ENCODE measurements at places on chromosomes 3 and 15. TPM values are rescaled to one million over a fixed set of nuclear protein-coding genes. Genes with fewer than 3 reads are reported as not detected.

- DNase-seq: no peak
Observed at GRCh38 chr3:12895391-12896062, 54.2 kb upstream of the RPL32 start.

SAXO2 gene
- 3.6 TPM for total RNA-seq

GRCh38 chr15:85879334-85880163 lies 84.8 kb upstream of the KLHL25 start:
- peak; percentile 96 for DNase-seq

ST8SIA2 gene
- 28.6 TPM for total RNA-seq

CSPG4 gene
- total RNA-seq: 19.6 TPM

UCN2 gene
- total RNA-seq: 0.31 TPM
